SHP77 (cell line): ENCODE measurements at places on chromosomes 1 and 21.

DNA sequence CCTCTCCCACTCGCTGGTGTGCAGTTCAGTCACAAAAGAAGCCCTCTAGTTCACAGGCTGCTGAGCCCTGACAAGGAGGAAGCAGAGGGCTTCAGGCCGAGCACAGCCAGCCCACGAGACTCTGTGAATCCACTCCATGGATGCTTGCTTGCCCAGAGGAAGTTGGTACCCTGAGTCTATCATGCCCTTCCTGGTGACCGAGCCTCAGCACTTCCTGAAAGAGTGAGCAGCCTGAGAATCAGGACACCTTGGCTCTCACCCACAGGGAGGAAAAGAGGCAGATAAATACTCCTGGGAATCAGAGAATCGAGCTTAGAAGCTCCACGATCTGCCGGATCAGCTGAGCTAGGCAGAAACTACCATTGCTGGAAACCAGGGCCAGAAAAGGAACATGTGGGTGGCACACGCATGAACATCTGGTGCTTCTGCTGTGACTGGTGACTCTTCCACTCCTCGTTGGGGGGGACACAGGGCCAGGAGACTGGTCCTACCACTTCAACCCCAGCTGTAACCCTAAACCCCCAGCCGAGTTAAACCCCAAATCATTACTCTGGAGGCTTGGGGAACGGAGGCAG is 376.3 kb upstream of the CAMK1G start:
- DNase-seq: no peak

DNA sequence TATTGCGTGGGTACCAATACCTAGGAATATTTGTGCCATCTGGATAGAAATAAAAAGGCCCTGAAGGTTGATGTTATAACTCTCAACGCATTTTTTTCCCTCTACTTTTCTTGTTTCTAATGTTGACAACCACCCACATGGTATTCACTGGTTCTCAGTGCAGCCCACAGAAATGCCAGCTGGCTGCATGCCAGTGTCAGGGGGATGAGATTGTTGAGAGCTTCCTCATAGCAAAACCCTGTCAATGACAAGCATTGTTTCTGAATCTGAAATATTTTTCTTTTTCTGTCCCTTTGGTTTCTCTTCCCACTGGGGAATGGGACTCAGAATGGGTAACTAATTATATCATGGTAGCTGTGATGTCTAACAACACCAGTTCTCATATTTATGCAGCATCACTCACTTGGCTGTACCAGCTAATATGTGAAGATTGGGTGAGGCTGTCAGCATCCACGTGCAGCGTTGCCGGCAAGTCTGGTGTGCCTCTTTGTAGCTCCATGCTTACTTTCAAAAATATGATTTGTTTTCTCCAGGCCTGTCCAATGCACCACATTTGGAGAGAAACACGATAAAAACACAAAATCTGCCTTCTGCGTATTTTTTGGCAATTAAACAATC is 284.6 kb downstream of the PTBP2 start:
- DNase-seq: no peak

- peak; percentile 81 for DNase-seq
Observed at GRCh38 chr1:216815260-216816131, 92.3 kb upstream of the ESRRG start.

- no peak for DNase-seq
Observed at GRCh38 chr1:107433635-107434360, 293.0 kb downstream of the NTNG1 start.

DNA sequence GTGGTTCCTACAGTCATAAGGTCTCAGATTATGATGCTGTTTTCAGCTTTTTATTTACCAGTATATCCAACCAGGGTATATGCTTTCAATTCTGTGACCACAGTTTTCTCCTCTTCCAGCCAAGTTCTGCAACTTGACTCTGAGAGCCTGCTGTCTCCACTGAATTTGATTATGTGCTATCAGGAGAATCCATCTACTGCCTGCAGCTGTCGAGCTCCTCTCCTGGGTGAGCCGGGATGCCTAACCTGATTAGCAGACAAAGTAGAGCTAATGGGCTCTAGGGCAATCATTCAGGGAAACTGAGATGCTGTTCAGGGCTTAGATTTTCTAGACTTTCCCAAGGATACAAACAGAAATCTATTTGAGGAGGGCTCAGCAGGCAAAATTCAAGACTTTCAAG is 271.5 kb upstream of the BEND5 start:
- no peak for DNase-seq

GRCh38 chr1:56146449-56146848 is 432.9 kb downstream of the PLPP3 start:
- no peak for DNase-seq

DNA sequence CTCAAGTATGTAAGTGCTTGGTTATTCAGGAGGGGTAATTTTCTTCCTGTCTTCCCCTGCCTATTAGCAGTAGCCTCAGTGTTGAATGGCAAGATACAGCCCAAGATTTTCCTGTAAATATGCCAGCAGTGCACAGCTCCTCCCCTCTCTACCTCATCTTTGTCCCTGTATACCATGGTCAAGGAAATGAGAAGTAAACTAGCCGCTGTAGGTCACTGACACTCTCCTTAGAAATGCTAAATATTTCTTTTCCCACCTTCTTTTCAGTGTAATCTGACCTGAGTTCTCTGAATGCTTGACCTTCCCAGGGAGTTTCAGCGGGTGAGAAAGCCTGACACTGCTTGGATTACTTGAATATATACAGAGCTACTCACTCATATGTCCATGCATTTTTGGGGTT is 84.1 kb upstream of the ZNF326 start:
- no peak for DNase-seq

DNA sequence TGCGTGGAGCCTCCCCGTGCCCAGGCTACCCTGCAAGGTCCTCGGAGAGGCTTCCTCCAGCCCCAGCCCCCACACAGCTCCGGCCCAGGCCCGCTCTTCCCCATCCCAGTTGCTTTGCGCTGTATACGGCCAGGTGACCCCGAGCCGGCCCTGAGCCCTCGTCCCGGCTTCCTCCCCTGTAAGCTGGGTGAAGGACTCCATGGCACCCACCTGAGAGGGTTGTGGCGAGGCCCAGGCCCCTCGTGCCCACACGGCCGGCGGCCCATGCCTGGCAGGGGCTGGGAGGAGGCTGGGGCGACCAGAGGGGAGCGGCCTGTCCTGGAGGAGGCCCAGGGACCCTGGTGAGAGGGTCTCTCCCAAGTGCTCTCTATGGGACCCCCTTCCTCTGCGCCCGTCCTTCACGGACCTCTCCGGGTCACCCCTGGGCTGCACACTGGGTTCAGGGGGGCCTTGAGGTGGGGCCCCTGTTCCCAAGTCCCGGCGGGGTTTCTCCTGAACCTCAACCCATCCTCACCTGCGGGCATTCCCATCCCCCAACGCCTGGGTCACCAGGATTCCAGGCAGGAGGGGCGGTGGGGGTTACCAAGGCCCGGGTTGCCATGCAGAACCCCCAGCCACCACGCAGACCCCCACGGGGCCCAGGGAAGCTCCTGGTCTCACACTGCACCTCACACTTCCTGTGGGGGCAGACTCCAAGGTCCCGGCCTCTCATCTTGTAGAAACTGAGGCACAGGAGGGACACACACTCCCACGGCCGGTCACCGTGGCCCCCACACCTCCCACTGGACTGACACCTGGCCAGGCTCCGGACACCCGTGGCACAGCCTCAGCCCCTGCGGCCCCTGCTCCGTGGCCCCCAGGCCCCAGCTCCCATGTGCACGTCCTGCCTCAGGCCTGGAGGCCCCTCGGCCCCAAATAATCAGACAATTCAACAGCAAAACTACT is 25.2 kb downstream of the COL6A1 start:
- no peak for DNase-seq

GRCh38 chr21:7917729-7918128 is 2603.7 kb upstream of the TPTE start:
- no peak for DNase-seq

DNA sequence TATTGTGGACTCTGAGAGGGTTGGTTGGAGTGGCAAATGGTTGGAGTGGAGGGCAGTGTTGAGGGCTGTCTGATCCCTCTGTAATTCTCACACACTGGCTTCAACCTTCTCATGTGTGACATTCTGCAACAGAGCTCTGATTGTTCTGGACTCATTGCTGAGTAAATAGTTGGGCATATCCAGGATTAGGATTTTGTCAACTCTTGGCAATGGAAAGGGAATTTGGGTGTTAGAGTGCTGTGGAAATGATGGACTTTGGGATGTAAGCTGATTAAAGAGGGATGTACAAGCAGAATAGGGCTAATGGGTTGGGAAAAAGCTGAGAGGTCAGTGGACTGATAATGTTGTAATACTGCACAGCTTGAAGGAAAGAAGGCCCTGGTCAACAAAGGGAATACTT is 16.5 kb downstream of the TLCD4 start:
- no peak for DNase-seq

GRCh38 chr1:101101360-101101759 is 75.8 kb upstream of the DPH5 start:
- no peak for DNase-seq

DNA sequence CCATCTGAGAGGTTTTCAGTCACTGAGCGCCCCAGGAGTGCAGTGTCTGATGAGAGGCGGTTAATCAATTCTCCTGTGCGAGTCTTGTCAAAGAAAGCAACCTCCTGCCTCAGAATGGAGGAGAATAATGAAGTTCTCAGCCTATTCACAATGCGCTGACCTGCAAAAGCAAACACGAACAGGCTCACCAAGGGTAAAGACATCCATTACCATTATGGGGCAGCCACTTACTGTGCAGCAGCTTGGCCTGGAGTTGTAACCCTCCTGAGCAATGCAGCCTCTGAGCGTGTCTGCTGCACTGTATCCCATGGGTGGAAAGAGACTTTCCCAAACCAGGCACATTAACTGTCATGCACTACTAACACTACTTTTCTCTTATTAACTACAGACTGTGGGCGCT is 11.0 kb downstream of the ABCB10 start:
- no peak for DNase-seq

GRCh38 chr1:31574749-31575368 is 1.5 kb upstream of the TINAGL1 start:
- DNase-seq: no peak

GRCh38 chr1:25150985-25151495 is 81.3 kb downstream of the SYF2 start:
- DNase-seq: no peak

DNA sequence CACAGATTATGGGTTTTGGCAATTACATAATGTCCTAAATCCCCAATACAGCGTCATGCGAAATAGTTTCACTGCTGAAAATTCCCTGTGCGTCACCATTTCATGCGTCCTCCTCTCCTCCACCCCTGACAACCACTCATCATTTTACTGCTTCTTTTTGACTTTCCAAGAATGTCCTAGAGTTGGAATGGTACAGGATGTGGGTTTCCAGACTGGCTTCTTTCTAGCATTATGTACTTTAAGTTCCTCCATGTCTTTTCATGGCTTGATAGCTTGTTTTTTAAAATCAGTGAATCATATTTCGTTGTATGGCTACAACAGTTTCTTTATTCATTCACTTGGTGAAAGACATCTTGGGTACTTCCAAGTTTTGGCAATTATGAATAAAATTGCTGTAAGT is 7.4 kb downstream of the NBPF3 start:
- DNase-seq: no peak
